ENCODE measurements at places on chromosomes 1 and 21. TPM values are rescaled to one million over a fixed set of nuclear protein-coding genes. Genes with fewer than 3 reads are reported as not detected.

DNA sequence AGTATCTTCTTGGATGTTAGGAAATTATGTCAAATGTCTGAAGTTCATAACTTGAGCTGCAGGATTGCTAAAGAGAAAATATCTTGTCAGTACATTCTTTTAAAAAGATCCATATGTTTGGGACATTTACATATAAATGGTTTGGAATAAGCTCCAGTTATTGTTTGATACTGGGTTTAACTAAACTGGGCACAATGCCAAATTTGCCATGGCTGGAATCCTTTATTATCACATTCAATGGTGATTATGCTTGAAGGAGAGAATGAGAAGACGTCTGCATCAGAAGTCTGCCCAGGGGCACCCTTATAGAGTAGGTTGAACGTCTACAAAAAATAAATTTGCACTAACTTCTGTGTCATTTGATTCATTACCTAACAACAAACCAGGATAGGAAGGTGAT, 652.5 kb downstream of the AMY1C start:
- H3K4me3 ChIP-seq: no peak overlapping the region
- no peaks in the 10 kb centered on the region for H3K36me3 ChIP-seq
- H3K27ac ChIP-seq: no peak overlapping the region
- H3K27me3 ChIP-seq: no peaks in the 10 kb centered on the region

The SH3BGR gene
- not detected for total RNA-seq

The TMEM59 gene
- 70.1 TPM for total RNA-seq

GRCh38 chr1:1847061-1847850, 43.6 kb downstream of the GNB1 start:
- no peaks in the 10 kb centered on the region for H3K27me3 ChIP-seq
- peaks cover 7% of the 10 kb centered on the region for H3K4me1 ChIP-seq
- no peak for DNase-seq

DNA sequence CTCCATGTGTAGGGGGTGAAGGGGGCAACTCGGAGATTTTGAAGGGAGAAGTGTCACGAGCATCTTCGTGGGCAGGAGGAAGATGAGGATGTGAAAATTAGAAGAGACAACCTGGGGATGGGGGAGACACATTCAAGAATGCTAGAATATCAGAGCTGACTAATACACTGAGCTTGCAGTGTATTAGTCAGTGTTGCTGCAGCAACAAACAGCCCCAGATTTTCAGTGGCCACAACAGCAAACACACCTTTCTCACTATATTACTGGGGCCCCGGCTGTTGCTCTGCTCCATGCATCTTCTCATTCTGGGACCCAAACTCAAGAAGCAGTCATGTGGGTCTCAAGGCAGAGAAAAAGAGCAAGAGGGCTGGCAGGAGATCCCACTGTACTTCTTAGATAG, 74.8 kb upstream of the SIM2 start:
- H3K27ac ChIP-seq: no peak overlapping the region
- no peak overlapping the region for H3K4me3 ChIP-seq
- H3K36me3 ChIP-seq: no peaks in the 10 kb centered on the region
- H3K4me1 ChIP-seq: no peaks in the 10 kb centered on the region

The FCRLB gene
- not detected for total RNA-seq

The PRR9 gene
- total RNA-seq: not detected

- DNase-seq: no peak
- H3K4me1 ChIP-seq: no peaks in the 10 kb centered on the region
- H3K27me3 ChIP-seq: no peaks in the 10 kb centered on the region
- no peaks in the 10 kb centered on the region for H3K36me3 ChIP-seq
- no peak overlapping the region for H3K27ac ChIP-seq
- no peak overlapping the region for H3K4me3 ChIP-seq
Observed at GRCh38 chr21:39874206-39874605, 7.0 kb downstream of the PCP4 start.

- H3K4me1 ChIP-seq: peaks cover 20% of the 10 kb centered on the region
- peak overlapping the region; percentile 50 for H3K4me3 ChIP-seq
- no peaks in the 10 kb centered on the region for H3K27me3 ChIP-seq
Observed at GRCh38 chr1:26225033-26225831, 8.8 kb upstream of the CEP85 start.

GRCh38 chr1:2422523-2422922, 10.2 kb upstream of the PEX10 start:
- no peaks in the 10 kb centered on the region for H3K4me1 ChIP-seq
- H3K4me3 ChIP-seq: no peak overlapping the region
- DNase-seq: no peak
- H3K27me3 ChIP-seq: no peaks in the 10 kb centered on the region
- H3K36me3 ChIP-seq: no peaks in the 10 kb centered on the region
- no peak overlapping the region for H3K27ac ChIP-seq

DNA sequence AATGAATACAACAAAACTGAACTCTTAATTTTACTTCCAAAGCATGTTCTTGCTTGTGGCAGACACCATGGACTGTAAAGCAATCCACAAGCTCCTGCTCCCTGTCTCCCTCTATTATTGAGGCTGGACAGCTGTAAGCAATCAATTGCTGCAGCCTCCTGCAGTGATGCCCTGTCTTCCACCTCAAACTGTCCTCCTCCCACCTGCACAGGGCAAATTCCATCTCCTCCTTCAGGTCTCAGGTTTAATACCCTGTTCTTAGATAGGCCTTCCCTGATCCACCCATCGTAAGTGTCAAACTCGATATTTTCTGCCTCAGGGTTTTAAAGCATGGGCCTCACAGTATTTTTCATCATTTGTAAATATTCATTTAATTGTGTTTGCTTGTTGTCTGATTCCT, 81.8 kb downstream of the LYST start:
- no peak overlapping the region for H3K4me3 ChIP-seq

- H3K4me1 ChIP-seq: no peaks in the 10 kb centered on the region
- peaks cover 32% of the 10 kb centered on the region for H3K36me3 ChIP-seq
- no peak overlapping the region for H3K27ac ChIP-seq
Observed at GRCh38 chr1:25445993-25446538, 15.4 kb downstream of the MACO1 start.

The UMODL1 gene
- 0.83 TPM for total RNA-seq

DNA sequence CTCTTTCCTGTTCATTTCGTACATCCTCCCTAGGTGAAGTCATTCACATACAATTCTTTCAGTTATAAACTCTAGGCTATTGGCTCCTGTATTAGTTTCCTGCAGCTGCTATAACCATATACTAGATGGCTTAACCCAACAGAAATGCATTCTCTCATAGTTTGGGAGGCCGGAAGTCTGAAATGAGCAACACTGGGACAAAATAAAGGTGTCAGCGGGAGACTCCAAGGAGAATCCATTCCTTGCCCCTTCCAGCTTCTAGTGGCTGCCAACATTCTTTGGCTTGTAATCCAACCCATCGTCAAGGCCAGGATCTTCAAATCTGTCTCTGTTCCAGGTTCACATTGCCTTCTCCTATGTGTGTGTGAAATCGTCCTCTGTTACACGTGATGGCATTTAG, 71.3 kb downstream of the TOR3A start:
- no peaks in the 10 kb centered on the region for H3K4me1 ChIP-seq

The ODF2L gene
- 225 TPM for total RNA-seq

The CD164L2 gene
- total RNA-seq: not detected

DNA sequence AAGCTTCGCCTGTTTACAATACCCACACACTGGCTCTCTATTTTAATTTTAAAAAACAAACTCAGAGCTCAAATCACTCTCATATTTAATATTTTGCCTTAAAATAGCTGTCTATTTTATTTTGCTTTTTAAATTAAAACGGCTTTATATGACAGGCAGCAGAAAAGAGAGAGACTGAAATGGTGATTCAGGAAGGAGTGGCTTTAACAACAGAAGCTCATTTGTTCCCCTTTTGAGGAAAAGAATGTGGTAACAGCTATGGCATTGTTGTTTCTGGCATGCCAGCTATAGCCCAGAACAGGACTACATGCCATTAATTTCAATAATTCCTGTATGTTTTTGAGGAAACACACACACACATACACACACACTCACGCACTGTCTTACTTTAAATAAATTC, 234.2 kb upstream of the PTBP2 start:
- no peaks in the 10 kb centered on the region for H3K27me3 ChIP-seq
- H3K36me3 ChIP-seq: no peaks in the 10 kb centered on the region
- H3K27ac ChIP-seq: no peak overlapping the region
- H3K4me1 ChIP-seq: no peaks in the 10 kb centered on the region

DNA sequence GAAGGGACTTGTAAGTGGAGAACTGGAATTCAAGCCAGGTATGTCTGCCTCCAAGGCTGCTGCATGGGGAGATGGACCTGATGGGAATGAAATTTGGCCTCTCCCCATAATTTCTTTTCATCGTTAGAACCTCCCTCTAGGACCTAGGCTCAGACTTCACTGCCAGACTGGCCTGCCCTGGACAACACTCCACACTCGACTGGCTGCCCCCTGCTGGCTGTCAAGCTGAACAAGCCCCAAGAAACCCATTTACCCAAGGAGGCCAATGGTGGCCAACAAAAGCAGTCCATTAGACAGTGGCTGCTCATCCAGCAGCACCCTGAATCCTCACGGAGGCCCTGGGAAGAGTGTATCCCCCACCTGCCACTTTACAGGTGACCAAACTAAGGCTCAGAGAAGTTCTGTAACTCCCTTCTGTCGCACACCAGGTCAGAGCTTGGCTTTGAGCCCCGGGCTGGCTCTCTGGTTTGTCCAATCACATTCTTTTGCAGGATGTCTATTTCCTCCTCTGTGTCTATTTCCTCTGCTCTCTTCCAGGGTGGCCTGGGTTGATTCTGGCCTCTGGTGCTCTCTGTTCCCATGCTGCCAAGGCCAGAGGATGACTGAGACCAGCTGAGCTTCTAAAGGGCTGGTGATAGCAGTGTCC, 3.8 kb downstream of the RNF186 start:
- H3K36me3 ChIP-seq: no peaks in the 10 kb centered on the region
- no peak overlapping the region for H3K27ac ChIP-seq
- H3K27me3 ChIP-seq: no peaks in the 10 kb centered on the region
- no peaks in the 10 kb centered on the region for H3K4me1 ChIP-seq

- no peak overlapping the region for H3K27ac ChIP-seq
- peak overlapping the region; percentile 57 for H3K4me3 ChIP-seq
- no peak for DNase-seq
- no peaks in the 10 kb centered on the region for H3K27me3 ChIP-seq
- peaks cover 6% of the 10 kb centered on the region for H3K4me1 ChIP-seq
Observed at GRCh38 chr1:107142140-107142542, 1.3 kb downstream of the NTNG1 start.

GRCh38 chr1:29090937-29091618, 32.6 kb downstream of the TMEM200B start:
- H3K27ac ChIP-seq: no peak overlapping the region
- H3K27me3 ChIP-seq: no peaks in the 10 kb centered on the region
- no peaks in the 10 kb centered on the region for H3K36me3 ChIP-seq
- no peaks in the 10 kb centered on the region for H3K4me1 ChIP-seq

The TSPEAR gene
- not detected for total RNA-seq

DNA sequence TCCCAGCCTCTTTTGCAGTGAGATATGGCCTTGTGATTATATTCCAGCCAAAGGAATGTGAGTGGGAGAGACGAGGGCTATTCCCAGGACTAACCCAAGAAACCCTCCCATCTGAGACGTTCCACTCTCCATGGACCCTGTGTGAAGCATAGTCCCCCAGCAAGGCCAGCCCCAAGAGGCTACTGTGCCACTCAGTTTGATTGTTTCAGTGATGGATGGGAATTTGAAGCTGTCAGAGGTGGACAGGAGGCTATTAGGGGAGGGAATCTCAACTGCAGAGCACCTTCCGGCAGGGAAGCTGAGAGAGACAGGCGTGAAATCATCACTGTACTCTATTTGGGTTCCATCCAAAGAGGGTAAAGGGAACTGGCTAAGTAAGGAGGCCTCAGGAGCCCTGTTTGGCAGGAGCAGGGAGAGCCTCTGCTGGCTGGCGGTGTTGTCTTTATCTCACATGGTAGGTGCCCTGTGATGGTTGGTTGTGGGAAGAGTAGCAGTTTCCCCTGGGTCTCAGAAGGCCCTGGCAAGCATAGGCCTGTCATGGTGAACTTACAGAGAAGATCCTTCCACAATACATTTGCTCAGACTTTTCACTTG, 3.4 kb upstream of the TEX35 start:
- DNase-seq: no peak
- no peaks in the 10 kb centered on the region for H3K27me3 ChIP-seq
- H3K4me1 ChIP-seq: no peaks in the 10 kb centered on the region
- no peaks in the 10 kb centered on the region for H3K36me3 ChIP-seq

DNA sequence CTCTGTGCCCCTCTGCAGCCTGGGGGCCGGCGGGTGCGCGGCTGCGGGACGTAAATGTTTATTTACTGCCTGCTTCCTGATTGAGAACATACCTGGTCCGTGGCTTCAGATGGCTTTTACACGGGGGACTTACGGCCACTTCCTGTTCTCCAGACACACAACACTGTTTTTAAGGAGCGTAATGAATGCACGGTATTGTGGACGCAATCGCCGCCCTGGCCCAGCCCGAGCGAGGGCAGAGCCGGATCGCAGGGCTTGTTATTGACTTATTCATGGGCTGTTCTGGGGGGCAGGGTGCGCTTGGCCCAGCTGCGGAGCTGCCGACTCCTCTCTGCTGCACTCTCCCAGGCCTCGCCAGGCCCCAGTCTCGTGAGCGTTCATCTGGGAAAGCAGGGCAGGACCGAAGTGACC, 52.8 kb upstream of the ACTRT2 start:
- H3K27ac ChIP-seq: no peak overlapping the region
- no peaks in the 10 kb centered on the region for H3K36me3 ChIP-seq
- peak; percentile 49 for DNase-seq
- H3K4me1 ChIP-seq: no peaks in the 10 kb centered on the region
- H3K27me3 ChIP-seq: no peaks in the 10 kb centered on the region

DNA sequence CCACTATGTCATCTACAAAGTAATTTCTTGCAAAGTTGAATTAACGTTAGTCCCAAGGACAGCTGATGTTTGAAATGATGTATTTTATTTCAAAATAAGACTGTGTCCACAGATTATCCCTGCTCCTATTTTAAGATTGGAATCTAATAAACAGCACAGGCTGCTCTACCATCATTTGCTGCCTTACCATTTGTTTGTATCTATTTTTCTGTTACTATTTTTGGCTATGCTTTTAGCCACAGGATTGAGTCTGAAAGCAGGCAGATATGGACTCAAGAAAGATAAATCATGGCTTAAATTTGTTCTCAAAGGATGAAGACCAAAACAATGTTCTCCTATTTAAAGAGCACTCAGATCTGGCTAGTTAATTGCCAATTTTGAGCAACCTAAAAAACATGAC, 105.3 kb downstream of the RGS2 start:
- no peaks in the 10 kb centered on the region for H3K27me3 ChIP-seq
- no peak overlapping the region for H3K4me3 ChIP-seq
- no peak for DNase-seq
- H3K36me3 ChIP-seq: no peaks in the 10 kb centered on the region
- H3K4me1 ChIP-seq: no peaks in the 10 kb centered on the region
- no peak overlapping the region for H3K27ac ChIP-seq

DNA sequence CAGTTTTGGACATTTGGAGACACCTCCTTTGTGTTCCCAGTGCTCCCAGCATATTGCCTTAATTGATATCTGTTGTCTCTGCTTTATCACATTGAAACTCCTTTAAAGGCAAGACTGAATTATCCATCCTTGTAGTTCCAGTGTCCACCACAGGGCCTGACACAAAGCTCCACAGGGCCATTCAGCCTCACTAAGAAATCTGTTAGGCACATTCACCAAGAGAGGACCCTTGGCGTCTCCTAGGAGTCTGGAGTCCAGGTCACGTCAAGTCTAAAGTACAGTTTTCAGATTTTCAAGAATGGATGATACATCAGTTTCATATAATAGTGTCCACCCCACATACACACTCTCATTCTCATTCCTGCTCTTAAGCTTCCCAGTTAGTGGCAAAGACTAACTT, 4.8 kb downstream of the ACP6 start:
- no peaks in the 10 kb centered on the region for H3K27me3 ChIP-seq
- H3K27ac ChIP-seq: no peak overlapping the region
- H3K36me3 ChIP-seq: no peaks in the 10 kb centered on the region

GRCh38 chr1:176987016-176987415, 177.5 kb downstream of the ASTN1 start:
- H3K4me1 ChIP-seq: no peaks in the 10 kb centered on the region
- no peak overlapping the region for H3K27ac ChIP-seq
- no peaks in the 10 kb centered on the region for H3K27me3 ChIP-seq
- no peak overlapping the region for H3K4me3 ChIP-seq
- no peak for DNase-seq
